ENCODE measurements at places on chromosomes 11 and 22.

DNA sequence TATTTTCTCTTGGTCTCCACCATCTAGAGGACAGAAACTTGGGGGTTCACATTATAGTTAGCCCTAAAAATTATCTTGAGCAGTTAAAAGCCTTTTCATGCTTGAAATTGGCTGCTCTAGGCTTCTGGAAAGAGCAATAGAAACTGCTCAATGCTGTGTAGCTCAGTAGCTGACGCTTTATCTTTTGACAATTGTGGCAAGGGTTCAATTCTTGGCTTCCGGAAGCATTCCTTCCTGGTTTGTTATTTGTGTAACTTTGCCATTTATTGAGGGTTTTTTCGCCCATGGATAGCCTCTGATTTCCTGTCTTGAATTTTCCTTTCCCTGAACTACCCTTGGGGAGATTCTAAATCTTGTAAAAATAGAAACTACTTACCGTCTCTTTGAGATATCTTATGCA lies 10.3 kb upstream of the OR56A1 start:
- no peak for DNase-seq

GRCh38 chr22:30843245-30843644 lies 125.3 kb downstream of the MORC2 start:
- no peak for DNase-seq

DNA sequence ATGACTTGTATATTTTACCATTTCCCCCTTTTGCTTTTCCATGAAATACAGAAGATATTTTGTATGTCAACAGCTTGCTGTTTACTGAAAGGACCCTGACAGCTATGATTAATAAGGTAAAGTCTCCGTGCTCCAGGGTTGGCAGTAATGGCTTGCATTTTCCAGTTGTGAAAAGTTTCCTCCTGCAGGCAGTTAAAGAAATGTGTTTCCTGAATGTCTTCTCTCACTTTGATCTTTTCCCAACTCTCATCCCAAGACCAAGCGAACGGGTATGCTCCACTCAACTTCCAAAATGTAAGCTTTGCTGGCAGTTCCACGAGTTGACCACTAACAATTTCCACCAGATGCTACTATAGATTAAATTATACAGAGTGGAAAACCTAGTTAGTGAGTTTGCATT lies 8.9 kb downstream of the FIBIN start:
- DNase-seq = no peak

- peak; percentile 85 for DNase-seq
These were observed 8.7 kb upstream of the DAGLA start for GRCh38 chr11:61671527-61671926.

- DNase-seq = no peak
These were observed 106.2 kb upstream of the CHORDC1 start for GRCh38 chr11:90329043-90329442.

GRCh38 chr11:64081745-64082442 lies 46.2 kb downstream of the FLRT1 start:
- no peak for DNase-seq

DNA sequence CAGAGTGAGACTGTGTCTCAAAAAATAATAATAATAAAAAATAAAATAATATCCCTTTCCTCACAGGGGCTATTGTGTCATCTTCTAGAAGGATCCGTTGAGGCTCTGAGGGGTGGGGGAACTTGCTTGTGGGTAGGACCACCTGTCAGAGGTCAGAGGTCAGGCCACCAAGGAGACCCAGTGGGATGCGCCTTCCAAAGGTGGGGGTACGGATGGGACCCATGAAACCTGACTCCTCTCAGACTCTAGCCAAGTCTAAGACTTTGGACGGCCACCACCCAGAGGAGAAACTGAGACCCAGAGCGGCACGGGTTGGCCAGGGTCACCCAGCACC lies 367 bp upstream of the MMP11 start:
- no peak for DNase-seq

- no peak for DNase-seq
These were observed 12.6 kb downstream of the UPB1 start for GRCh38 chr22:24507716-24508115.

DNA sequence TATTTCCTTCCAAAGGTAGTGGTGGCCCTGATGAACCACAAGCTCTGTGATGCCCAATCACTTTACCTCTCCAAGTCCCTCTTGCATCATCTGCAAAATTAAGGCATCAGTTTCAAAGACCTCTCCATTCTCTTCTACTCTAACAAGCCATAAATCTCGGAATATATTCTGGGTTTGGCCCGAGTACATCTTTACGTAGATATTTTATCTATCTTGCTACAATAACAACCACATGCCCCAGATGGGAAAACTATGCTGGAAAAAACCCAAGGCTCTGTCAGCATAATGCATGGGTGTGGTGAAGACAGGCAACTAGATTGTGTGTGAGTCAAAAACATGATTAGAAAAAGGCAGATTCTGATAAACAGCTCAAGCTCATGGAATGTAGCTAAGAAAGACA lies 228.2 kb upstream of the BLID start:
- DNase-seq = no peak

- peak; percentile 62 for DNase-seq
These were observed 1.1 kb downstream of the CALCB start for GRCh38 chr11:15074206-15075161.

DNA sequence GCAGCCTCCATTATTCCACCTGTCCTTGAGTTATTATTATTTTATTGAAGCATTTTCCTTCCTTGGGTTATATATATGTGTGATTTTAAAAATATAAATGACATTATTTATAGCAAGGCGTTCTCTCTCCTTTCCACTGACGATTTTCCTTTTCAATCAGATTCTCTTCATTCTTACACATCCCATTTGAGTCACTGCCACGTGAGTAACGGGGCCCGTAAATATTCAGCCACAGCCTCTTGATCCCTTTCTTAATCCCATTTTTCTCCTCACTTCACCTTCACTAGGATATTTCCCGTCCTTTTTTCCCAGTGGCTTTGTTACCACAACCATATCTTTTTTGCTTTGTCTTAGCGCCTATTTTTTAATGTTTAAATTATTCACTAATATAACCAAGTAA lies 396.2 kb downstream of the NTM start:
- no peak for DNase-seq

All from HepG2 (cell line).